CD4-positive, alpha-beta T cell (primary cell): ENCODE measurements at places on chromosomes 1 and 21.

DNA sequence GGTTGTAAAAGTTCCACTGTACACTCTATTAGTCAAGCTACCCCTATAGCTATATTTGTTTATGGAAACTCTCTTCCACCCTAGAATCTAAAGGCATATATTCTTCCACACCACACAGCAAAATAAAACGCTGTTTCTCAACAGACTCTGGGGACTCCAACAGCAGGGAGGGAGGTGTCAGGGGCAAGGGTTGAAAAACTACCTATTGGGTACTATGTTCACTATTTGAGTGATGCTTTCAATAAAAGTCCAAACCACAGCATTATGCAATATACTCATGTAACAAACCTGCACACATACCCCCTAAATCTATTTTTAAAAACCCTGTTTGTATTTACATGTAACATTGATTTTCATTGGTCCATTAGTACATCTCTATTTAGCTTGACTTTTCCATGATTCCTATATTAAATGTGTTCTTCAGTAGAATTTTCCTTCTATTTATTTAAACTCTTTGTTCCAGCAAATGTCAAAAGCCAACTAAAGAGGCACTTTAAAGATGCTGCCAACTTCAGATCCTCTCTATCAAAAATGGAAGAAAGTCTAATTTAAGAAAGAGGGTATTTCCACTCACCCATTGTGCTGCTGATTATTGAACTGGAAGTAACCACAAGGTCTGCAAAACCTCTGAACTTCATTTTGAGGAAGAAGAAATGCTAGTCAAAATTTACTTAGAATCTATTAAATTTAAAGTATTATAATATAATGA is 26.2 kb downstream of the RGS7 start:
- no peaks in the 10 kb centered on the region for H3K36me3 ChIP-seq
- H3K4me3 ChIP-seq = no peak overlapping the region
- no peaks in the 10 kb centered on the region for H3K27me3 ChIP-seq
- no peak overlapping the region for H3K27ac ChIP-seq

DNA sequence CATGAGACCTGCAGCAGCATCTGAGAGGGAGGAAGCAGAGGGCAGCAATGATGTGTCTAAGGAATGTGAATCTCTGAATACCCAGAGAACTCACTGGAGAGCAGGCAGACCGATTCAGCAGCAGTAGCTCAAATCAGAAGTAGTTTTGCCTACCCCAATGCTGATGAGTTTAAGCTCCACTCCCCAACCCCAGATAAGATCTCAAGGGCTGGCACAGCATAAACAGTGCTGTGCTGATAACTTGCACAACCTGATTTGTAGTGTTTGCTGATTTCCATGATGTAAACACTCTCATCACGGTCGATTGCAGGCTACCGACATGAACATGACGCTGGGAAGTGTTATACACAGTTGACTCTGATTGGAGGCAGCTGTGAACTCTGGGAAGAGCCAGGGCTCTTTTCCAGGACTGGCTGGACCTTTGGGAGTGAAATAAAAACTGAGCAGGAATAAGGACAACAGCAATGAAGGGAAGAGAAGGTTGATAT is 11.2 kb upstream of the HMGCS2 start:
- H3K4me1 ChIP-seq = no peaks in the 10 kb centered on the region
- H3K4me3 ChIP-seq = no peak overlapping the region
- H3K27ac ChIP-seq = no peak overlapping the region
- no peaks in the 10 kb centered on the region for H3K36me3 ChIP-seq
- no peaks in the 10 kb centered on the region for H3K27me3 ChIP-seq

DNA sequence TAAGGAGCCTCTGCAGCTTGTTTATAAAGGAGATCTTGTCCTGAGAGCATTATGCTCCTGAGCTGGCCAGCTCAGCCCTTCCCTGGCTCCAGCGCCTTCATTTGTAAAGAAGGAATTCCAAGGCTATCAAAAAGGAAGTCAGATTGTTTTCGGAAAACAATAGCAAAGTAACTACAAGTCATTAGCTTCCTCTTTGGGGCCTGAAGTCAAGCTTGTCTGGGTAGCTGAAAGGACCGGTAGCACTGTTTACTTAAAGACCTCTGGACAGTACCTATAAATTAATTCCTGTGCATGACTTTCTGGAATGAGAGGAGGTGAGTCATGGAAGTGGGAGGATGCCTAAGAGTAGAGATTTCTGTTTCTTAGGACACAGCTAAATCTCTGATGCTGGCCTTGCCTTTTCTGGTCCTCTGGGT is 20.7 kb upstream of the GJA5 start:
- no peaks in the 10 kb centered on the region for H3K4me1 ChIP-seq
- H3K36me3 ChIP-seq = no peaks in the 10 kb centered on the region
- no peaks in the 10 kb centered on the region for H3K27me3 ChIP-seq
- H3K27ac ChIP-seq = no peak overlapping the region

- H3K27ac ChIP-seq = no peak overlapping the region
- no peak for DNase-seq
- H3K27me3 ChIP-seq = no peaks in the 10 kb centered on the region
- H3K4me3 ChIP-seq = no peak overlapping the region
- no peaks in the 10 kb centered on the region for H3K36me3 ChIP-seq
Measured at GRCh38 chr1:52880206-52880605, 37.6 kb downstream of the ZYG11A start.

DNA sequence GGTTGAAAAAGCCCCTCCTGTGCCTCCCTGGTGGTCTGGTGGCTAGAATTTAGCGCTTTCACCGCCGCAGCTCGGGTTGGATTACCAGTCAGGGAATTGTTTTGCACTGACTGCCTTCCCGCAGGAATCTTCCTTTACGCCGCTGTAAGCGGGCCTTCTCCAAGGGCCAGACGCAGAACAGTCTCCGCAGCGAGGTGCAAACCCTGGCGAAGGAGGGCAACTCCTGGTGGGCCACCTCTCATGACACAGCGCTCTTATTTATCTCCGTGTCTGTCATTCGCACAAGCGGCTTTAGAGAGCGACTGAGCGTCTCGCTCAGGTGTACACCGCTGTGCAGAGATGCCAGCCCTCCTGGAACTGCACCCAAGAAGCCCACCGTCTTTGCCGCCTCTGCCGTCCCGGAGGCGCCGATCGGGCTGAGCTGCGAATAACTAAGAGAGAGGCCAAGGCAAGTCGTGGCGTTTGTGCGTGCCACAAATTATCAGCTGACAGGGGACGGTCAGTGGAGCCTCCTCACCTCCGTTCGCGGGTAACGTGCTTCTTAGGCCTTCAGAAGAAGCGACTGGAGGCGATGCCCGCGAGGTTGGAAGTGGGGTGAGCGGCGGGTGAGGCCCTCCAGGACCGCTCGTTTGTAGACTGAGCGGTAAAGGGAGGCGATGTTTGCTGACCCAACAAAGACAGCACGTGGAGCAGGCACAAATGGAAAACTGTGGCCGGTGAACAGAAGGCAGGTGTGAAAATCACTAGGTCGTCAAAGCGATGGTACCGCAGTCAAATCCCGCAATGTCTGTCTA is 93.5 kb downstream of the PRKAB2 start:
- no peak overlapping the region for H3K27ac ChIP-seq
- no peak overlapping the region for H3K4me3 ChIP-seq
- H3K36me3 ChIP-seq = no peaks in the 10 kb centered on the region
- no peak for DNase-seq
- H3K27me3 ChIP-seq = peaks cover 65% of the 10 kb centered on the region

DNA sequence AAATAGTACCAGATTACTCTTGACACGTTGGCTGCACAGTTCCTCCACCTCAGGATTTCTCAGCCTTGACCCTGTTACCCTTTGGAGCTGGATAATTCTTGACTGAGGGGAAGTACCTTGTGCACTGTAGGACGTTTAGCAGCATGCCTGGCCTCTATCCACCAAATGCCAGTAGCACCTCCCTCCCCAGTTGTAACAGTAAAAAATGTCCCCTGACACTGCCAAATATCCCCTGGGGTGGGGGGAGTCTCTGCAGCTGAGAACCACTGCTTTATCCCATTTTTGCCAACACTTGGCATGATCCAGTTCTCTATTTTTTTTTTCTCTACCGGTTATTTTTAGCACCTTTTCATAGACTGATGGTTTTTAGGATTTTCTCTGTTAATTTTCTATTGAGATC is 34.0 kb downstream of the C1orf198 start:
- no peaks in the 10 kb centered on the region for H3K4me1 ChIP-seq
- no peaks in the 10 kb centered on the region for H3K36me3 ChIP-seq
- no peak for DNase-seq
- no peak overlapping the region for H3K4me3 ChIP-seq
- H3K27me3 ChIP-seq = no peaks in the 10 kb centered on the region

DNA sequence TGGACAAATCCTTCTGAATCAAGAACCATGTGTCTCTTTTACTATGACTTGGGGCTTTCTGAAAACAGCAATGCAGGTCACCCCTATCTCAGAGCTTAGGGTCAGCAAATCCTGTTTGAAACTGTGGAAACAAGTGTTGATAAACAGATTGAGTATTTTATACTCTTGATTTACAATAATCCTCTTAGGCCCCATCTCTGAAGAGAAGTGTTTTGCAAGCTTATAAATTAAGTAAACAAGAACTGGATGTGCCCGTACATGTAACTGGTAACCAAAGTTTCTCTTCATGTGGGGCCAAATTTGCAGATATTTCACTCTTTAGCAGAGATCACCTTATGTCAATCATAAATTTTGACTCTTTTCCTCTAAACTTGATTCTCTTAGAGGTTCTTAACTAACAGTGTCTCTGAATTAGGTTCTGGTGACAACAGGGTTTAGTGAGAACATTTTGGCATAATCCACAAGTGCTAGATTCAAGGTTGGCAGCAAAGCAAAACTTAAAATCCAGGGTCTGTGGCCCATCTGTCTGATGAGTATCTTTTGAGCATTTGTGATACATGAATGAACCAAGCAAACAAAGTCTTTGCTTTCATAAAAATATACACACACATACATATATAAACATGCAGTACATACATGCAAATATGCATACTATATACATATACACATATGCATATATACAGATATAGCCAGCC is 183.0 kb upstream of the HOOK1 start:
- no peaks in the 10 kb centered on the region for H3K36me3 ChIP-seq
- no peak overlapping the region for H3K4me3 ChIP-seq
- H3K4me1 ChIP-seq = no peaks in the 10 kb centered on the region

GRCh38 chr1:36342426-36343185 is 19.2 kb upstream of the EVA1B start:
- peak; percentile 65 for DNase-seq
- H3K36me3 ChIP-seq = peaks cover 66% of the 10 kb centered on the region
- no peak overlapping the region for H3K4me3 ChIP-seq
